NCI-H1436 (cell line): ENCODE measurements at places on chromosomes 6 and 20.

GRCh38 chr20:33009214-33010132 is 2.0 kb downstream of the BPIFB2 start:
- DNase-seq: no peak

DNA sequence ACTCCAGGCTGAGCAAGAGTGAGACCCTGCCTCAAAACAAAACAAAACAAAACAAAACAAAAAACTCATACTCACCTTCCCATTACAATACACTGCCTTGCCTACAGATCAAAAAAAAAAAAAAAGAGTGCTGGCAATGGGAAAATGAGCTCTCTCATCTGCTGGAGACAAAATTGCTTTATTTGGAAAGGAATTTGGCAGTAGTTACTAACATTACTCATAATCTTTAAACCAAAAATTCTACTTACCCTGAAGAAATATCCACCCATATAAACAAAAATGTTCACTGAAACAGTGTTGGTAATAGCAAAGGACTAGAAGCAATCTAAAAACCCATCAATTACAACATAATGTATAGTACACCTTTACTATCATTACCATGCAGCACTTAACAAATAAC is 120.4 kb downstream of the RNGTT start:
- no peak for DNase-seq

DNA sequence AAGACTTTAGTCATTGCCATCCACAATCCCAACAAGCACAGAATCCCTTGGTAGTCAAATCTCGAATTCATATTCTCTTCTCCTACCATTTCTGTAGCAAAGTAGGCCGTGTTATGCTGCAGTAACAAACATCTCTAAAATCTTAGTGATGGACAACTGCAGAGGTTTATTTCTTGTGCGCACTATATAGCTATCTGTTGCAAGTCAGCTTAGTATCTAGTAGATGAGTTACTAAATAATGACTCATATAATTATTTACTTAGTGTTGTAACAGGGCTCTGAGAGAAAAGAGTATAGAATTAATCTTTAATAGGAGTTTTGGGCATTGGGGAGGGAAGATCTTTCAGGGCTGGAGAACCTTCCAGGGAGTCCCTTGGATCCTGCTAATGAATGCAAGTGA is 73.3 kb downstream of the CAP2 start:
- no peak for DNase-seq

DNA sequence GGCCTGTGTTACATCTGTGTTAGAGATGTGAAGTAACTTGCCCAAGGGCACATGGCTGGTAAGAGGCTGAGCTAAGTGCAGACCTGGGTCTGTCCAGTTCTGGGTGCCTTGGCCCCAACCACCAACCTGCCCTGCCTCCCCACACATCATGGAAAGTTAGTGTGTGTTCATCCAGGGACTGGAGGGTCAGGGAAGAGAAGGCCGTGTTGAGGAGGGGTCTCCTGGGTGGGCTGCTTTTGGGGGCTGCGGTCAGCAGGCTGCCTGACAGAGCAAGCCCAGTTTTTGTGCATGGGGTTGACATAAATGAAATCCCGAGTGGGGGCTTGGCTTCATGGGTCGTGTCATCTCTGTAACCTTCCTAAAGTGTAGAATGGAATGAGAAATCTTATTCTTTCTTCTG is 10.9 kb downstream of the PYGB start:
- DNase-seq: no peak

DNA sequence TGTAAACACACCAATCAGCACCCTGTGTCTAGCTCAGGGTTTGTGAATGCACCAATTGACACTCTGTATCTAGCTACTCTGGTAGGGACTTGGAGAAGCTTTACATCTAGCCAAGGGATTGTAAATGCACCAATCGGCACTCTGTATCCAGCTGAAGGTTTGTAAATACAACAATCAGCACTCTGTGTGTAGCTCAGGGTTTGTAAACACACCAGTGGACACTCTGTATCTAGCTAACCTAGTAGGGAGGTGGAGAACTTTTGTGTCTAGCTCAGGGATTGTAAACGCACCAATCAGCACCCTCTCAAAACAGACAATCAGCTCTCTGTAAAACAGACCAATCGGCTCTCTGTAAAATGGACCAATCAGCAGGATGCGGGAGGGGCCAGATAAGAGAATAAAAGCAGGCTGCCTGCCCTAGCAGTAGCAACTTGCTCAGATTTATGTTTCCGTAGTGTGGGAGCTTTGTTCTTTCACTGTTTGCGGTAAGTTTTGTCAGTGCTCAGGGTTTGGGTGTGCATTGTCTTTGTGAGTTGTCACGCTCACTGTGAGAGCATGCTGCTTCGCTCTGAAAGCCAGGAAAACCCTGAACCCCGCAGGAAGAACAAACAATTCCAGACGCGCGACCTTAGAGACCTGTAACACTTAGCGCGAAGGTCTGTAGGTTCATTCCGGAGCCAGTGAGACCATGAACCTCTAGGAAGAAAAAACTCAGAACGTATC is 37.0 kb downstream of the RIOK1 start:
- DNase-seq: no peak

DNA sequence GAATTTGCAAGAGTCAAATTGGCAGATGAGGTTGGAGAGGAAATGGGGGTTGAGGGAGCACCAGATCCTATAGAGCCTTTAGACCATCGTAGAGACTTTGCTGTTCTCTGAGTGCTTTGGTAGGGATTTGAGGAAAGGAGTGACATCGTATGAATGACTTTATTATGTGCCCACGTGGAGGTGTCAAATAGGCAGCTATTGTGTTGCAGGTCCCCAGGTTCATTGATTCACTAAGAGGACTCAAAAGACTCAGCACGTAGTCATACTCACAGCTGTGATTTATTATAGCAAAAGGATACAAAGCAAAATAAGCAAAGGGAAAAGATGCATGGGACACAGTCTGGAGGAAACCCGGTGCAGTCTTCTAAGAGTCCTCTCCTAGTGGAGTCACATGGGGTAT is 2.2 kb downstream of the MTRES1 start:
- no peak for DNase-seq

- DNase-seq: no peak
Measured at GRCh38 chr6:163730246-163731210, 316.0 kb downstream of the QKI start.

- DNase-seq: no peak
Measured at GRCh38 chr6:52512199-52512598, 64.7 kb downstream of the TRAM2 start.
